ENCODE measurements at places on chromosomes 4 and X. TPM values are rescaled to one million over a fixed set of nuclear protein-coding genes. Genes with fewer than 3 reads are reported as not detected.
A peak's percentile ranks its signal among the peaks of the same experiment; 100 is the strongest.

DNA sequence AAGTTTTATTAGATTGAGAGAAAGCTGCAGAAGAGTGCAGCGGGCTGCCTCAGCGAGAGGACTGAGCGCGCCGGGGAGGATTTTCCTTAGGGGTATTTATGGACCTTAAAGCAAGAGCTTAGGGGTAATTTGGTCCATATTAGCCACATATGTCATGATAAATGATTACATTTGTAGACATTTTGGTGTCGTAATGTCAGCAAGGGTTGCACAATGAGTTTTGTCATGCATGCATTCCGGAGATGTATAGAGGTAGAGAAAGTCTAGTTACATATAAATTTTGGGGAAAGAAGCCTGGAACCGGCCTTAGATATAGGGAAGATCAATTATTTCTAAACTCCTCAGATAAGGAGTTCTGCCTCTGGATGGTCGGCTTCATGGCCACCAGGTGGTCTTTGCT, 10.0 kb downstream of the MGST2 start:
- DNase-seq, result no peak
- H3K4me1 ChIP-seq, result peaks cover 17% of the 10 kb centered on the region
- no peaks in the 10 kb centered on the region for H3K27me3 ChIP-seq

GRCh38 chr4:78689261-78689660, 86.9 kb upstream of the BMP2K start:
- peaks cover 3% of the 10 kb centered on the region for H3K4me1 ChIP-seq
- H3K36me3 ChIP-seq, result no peaks in the 10 kb centered on the region
- DNase-seq, result no peak
- no peak overlapping the region for H3K4me3 ChIP-seq
- no peak overlapping the region for H3K27ac ChIP-seq

- peak overlapping the region; percentile 85 for H3K27ac ChIP-seq
- no peak for DNase-seq
- no peaks in the 10 kb centered on the region for H3K27me3 ChIP-seq
- H3K4me1 ChIP-seq, result peaks cover 8% of the 10 kb centered on the region
Measured at GRCh38 chr4:128286474-128287058, 1.0 kb downstream of the PGRMC2 start.

GRCh38 chr4:185839194-185839712, 27.3 kb upstream of the SORBS2 start:
- H3K4me3 ChIP-seq, result no peak overlapping the region
- no peaks in the 10 kb centered on the region for H3K36me3 ChIP-seq
- no peaks in the 10 kb centered on the region for H3K27me3 ChIP-seq
- peaks cover 48% of the 10 kb centered on the region for H3K4me1 ChIP-seq
- DNase-seq, result peak; percentile 72

The NAT8L gene
- 0.32 TPM for total RNA-seq

The EPGN gene
- not detected for total RNA-seq

The PGRMC1 gene
- 28.6 TPM for total RNA-seq
